ENCODE measurements at places on chromosomes 11 and 22.

DNA sequence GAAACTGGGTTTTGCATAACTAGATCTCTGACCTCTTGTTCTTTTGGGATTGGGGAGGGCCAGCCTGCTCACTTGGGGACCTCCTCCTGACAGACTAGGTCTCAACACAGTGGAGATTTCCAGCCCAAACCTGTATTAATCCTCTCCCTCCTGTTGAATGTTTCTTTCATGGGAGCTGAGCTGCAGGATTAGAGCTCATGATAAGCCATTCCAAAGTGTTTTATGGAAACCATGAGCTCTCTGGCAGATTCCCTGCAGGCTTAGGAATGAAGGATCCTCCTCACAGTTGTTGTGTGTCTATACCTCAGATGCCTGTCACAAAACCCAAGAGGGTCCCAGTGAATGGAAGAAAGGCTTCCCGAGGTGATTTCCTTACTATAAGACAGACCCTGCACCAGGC is 248.4 kb upstream of the B3GAT1 start:
- DNase-seq, result no peak

- no peak for DNase-seq
These were observed 36.0 kb downstream of the MADD start for GRCh38 chr11:47305734-47306483.

DNA sequence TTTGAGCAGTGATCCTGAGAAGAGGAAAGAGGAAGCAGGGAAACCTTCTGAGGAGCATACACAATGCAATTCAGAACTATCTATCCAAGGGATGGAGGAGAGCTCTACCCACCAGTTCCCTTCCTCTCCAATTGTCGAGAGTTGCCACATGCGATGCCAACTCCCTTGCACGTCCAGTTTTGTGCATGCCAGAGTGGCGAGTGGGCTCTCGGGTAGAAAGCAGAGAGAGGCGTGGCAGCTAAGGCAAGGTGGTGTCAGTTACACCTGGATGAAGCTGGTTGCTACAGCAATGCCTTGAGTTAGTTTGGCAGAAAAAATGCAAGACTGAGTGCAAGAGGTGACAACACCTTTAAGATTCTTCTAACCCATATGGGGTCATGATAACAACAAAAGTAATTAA is 420.4 kb upstream of the CCDC90B start:
- DNase-seq, result no peak

- no peak for DNase-seq
These were observed 14.4 kb upstream of the PAMR1 start for GRCh38 chr11:35539781-35540281.

DNA sequence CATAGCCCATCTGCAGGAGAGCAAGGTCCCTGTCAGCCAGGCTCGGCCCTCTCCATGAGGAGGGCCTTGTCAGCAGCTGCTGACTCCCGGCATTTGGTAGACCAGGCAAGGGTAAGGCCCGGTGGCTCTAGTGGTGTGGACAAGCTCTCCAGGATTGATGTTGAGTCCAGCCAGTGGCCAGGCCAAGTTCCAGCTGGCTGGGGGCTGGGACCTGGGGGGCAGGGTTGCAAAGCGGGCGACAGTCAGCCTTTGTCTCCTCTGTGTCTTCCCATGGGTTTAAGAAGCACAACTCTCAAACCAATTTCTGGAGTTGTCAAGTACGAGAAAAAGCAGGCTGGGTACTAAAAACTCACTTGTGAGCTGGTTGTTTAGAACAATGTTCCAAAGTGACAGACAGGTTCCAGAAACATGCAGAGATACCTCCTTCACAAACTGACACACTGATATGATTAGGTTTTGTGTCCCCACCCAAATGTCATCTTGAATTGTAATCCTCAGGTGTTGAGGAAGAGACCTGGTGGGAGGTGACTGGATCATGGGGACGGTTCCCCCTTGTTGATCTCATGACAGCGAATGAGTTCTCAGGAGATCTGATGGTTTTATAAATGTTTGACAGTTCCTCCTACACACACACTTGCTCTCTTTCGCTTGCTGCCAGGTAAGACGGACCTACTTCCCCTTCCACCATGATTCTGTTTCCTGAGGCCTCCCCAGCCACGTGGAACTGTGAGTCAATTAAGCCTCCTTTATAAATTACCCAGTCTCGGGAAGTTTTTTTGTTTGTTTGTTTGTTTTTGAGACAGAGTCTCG is 52.3 kb upstream of the SERPIND1 start:
- DNase-seq, result no peak

DNA sequence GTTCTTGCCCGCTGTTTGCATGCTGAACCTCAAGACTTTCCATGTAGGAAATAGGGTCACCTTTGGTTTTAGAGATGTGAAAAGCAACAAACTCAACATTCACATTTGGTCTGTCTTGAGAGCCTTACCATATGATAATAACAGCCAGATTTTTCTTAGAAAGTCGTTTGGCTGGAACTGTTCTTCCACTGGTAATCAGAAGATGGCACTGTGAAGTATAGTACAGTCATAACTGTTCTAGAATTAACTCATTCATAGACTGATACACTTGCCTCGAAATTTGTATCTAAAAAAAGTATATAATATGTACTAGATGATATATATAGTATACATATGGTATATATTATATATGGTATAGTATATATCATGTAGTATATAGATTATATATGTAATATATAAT is 12.3 kb downstream of the LUZP2 start:
- no peak for DNase-seq

- no peak for DNase-seq
These were observed 4.9 kb upstream of the ATF4 start for GRCh38 chr22:39515266-39516050.

GRCh38 chr22:31347251-31348008 is 1.3 kb upstream of the PATZ1 start:
- DNase-seq, result peak; percentile 44

- DNase-seq, result no peak
These were observed 12.1 kb downstream of the MED15 start for GRCh38 chr22:20519558-20519957.

DNA sequence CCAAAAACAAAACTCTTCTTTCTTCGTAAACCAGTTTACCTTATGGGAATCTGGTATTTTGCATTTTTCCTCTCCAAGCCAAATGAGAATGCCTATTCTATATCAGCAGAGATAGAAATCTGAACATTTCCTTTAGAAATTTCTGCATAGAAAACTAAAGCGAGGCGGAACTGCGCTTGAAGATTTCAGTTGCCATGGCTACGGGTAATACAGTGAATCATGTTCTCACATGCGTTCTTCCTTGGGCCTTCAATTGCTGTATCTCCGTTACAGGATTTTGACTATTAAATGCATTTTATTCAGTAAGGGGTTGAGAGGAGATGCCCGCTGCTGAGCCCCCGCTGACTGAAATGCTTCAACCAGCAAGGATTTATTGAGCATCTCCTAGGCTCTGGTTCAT is 108.2 kb upstream of the CRYBB3 start:
- no peak for DNase-seq

GRCh38 chr11:86931548-86932258 is 23.5 kb downstream of the FZD4 start:
- DNase-seq, result no peak

DNA sequence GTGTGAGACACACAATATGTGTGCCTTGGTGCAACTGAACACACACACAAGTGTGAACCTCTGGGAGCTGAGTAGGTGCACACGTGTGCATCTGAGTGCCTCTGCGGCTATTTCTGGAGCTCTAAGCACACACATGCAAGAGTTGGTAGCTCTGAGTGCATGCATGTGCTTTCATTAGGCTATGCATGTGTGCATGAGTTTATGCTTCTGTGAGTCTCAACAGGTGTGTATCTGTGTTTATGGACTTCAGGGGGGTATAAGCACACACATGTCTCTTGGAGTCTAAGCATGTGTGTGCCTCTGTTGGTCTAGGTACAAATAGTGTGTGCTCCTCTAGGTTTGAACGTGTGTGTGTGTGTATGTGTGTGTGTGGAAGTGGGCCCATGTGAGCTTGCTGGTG is 25.8 kb downstream of the SLC22A12 start:
- no peak for DNase-seq

DNA sequence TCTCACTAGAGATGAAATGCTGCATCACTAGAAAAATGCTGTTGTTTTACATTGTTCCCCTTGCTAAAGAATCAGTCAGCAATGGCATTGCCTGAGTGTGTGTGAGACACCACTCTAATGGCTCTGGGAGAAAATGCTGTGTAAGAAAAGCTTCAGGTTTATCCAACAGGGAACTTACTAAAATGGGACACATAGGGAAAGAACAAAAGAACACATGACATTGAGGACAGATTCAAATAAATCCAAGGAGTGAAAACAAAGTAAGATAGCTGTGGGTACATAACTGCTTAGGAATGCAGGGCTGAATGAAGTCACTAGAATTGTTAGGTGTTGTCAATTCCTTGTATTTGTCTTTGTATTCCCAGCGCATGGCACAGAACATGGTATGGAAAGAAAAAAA is 24.2 kb downstream of the BLID start:
- no peak for DNase-seq

DNA sequence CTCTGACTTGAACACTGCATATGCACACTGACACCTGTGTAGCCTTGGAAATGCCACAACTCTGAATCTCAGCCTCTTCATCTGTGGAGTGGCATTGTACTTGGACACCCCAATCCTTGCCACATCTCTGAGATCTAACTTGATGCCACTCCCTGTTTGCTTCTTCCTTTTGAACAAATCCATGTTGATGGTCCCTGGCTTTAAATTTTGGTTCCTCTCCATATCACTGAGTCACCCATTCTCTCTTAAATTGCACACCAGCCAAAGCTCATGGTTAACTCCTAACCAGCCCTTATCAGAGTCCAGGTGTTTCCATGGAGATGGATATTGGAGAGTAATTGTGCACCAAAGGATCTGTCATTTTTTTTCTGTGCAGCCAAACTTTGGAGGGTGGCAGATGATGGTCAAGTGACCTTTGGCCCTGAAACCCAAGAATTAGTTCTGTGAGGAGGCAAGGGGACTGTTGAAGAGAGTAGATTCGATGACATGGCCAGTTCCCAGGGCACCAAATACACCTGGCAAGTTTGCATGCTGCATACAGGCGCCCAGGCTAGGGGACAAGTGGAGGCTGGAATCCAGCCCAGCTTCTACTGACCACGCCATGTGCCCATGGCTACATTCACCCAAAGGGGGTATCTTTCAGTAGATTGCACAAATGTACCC is 25.1 kb upstream of the PAMR1 start:
- no peak for DNase-seq

- no peak for DNase-seq
These were observed 559.9 kb downstream of the MN1 start for GRCh38 chr22:27241430-27242321.

DNA sequence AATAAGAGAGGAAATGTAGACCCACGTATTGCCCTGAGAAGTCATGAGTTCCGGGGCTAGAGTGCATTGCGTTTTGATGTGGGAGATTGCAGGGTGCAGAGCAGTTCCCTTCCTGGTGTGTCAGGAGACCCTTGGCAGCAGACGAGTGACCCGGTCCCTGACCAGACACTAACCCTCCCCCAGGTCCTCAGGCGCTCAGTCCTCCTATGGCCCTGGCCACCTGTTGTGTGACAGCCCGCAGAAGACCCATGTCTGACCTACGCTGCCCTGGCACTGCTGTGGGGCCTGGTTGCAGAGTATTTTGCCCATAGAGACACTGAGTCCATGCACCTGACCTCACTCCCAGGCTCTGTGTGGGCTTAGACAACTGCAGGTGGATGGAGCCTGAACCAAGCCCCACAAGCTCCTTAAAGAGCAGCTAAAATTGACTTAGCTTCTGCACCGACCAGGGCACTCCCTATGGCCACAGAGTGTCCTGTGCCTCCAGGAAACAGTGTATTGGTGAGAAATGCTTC is 833.8 kb downstream of the TBC1D22A start:
- DNase-seq, result no peak

DNA sequence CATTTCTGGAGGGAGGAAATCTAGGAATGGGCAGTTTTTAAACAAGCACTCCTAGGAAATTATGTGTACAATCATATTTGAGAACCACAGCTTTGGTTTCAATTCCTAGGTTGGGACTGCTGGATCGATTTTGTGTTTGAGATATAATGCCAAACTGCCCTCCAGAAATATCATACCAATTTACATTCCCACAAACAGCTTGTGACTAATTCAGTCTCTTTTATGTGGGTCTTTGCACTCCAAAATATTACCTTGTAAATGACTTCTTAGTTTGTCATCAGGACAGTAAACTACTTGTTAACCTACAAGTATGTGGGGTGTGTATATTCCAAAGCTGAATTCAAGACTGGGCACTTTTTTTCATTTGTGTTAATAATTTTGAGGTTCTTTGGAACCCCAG is 9.8 kb upstream of the BARX2 start:
- DNase-seq, result no peak

DNA sequence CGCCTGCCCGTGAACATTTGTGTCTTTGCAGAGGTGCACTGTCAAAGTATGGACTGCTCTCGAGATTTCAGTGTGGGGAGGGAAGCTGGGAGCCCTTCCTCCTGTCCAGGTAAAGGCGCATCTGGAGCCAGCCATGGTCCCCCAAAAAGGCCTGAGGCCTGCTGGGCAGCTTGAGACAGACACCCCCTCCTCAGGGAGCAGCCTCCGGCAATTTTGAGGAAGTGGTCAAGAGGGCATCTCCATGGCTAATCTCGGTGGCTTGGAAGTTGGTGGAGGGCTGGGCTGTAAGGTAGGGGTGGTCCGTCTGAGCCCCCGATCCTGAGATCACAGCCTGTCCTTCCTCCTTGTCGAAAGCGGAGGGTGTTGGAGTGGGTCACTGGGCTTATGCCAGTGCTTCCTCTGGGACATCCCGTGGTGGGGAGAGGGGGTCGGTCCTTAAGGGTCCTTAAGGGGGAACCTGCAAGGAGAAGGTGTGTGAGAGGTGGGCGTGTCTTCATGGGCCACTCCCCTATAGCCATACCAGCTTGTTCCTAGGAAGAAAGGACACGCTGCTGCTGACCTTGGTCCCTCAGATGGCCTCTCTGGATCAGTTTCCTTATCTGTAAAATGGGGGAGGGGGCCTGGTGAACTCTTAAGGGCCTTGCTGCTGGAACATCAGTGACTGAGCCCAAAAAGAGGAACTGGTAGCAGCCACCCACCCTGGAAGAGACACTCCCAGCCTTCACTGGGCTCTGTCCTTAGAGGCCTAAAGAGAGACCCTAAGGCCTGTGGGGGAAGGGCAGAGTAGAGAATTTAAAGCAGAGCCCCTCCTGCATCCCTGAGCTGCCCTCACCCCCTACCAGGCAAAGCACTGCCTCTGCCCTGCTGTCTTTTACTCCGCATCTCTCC is 2.6 kb downstream of the KCNC1 start:
- no peak for DNase-seq

GRCh38 chr11:121445071-121445768 is 6.9 kb upstream of the SORL1 start:
- DNase-seq, result no peak

DNA sequence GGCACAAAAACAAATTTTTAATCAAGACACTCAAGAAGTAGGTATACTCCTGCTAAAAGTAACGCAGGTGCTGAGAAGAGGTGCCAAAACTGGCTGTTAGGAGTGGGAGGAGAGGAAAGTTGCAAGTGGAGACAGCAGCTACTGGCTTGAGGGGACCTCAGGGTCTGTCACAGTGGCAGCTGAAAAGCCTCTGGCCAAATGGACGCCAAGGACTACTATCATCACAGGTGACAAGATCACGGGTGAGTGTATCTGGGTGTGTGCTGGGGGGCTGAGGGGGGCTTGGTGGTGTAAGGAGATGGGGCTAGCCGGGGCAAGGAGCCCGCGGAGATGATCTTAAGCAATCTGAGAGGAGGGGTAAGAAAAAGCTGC is 687 bp downstream of the ZNF202 start:
- DNase-seq, result no peak

- DNase-seq, result no peak
These were observed 51.0 kb upstream of the IGLL5 start for GRCh38 chr22:22836635-22837034.

All from stimulated activated naive CD4-positive, alpha-beta T cell treated with Interleukin-2 at 50 U/mL for 16 hours (primary cell).